ENCODE measurements at places on chromosomes 11 and 22.

DNA sequence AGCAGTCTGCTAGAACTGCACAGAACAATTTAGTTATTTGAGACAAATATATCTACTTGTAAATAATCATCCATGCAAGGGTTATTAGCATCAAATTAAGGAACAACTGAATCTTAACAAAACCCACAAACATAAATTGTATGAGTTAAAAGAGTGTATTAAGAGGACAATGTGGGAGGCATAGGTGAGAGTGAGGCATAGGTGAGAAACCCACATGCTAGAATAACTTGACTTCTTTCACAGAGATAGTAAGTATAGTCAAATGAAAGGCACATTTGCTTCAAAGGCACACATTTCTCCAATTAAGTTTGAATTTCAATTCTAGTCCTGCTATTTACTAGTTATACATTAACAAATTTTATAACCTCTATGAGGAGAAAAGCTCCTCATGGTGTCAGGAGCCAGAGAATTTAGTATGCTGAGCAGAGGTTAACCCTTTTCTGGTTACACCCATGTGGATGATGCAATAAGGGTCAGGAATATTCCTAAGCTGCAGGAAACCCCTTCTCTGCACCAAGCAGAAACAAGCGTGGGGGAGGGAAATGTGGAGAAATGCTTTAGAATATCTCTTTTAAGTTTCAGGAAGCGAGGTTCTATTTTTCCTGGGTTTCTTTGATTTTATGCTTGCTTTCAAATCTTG is 264.2 kb downstream of the GRM5 start:
- no peak for DNase-seq

DNA sequence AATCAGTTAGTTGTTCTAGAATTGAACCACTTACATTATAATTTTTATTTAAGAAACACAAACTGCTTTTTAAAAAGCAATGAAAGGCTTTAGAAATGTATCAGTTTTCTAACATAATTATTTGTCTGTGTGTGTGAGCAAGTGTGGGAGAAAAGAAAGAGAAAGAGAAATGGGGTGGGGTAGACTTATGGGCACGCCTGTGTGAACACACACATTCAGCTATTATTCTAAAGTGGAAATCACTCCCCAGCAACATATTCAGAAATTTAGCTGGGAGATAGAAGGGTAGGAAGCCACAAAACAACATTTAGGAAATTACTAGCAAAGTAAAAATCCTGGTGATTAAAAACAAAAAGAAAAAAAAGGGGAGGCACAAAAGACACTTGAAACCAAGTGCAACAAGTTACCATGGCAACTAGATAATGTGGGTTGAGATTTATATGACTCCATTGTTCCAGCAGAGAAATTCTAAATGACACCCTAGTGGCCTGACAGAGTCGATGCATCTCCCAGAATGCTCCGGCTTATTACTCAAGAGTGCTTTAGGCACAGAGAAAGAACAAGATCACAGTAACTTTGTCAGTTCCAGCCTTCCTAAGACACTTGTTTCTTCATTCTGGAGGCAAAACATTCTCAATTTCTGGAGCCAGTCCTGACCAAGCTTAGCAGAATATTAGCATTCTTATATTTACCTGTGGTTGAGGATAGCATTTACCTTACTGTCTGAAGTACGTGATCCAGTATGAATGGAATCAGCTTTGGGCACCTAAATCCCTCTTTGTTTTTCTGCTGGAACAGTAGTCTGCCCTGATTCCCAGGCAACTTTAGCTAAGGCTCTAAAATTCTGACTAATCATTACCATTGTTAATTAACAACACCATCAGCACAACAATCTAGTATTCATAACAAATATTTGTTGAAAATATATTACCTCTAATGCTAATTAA is 444.4 kb downstream of the DLG2 start:
- no peak for DNase-seq

GRCh38 chr11:119727523-119728151 is 1.4 kb downstream of the NECTIN1 start:
- DNase-seq = peak; percentile 62

GRCh38 chr11:33375236-33375635 is 118.1 kb downstream of the HIPK3 start:
- DNase-seq = no peak

Measured in psoas muscle (tissue), 8 donors.